ENCODE measurements at places on chromosomes 13 and 19.
A peak's percentile ranks its signal among the peaks of the same experiment; 100 is the strongest.

- DNase-seq, result no peak
Observed at GRCh38 chr13:98879957-98880356, 97.9 kb downstream of the DOCK9 start.

DNA sequence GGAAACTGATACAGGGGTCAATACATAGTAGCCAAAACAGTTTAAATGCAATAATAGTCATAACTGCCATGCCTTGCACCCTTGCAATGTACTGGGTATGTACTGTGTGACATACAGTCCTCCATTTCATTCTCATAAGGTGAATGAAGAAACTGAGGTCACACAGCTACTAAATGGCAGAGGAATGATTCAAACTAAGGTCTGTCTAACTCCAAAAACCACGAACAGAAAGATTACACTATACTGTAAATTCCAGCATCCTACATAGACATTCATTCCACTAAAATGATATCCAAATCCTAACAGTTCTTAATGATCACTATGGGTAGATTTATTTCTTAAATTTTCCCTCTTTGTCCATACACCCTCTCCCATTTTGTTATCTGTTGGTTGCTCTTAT is 238.1 kb upstream of the SERP2 start:
- no peak for DNase-seq

DNA sequence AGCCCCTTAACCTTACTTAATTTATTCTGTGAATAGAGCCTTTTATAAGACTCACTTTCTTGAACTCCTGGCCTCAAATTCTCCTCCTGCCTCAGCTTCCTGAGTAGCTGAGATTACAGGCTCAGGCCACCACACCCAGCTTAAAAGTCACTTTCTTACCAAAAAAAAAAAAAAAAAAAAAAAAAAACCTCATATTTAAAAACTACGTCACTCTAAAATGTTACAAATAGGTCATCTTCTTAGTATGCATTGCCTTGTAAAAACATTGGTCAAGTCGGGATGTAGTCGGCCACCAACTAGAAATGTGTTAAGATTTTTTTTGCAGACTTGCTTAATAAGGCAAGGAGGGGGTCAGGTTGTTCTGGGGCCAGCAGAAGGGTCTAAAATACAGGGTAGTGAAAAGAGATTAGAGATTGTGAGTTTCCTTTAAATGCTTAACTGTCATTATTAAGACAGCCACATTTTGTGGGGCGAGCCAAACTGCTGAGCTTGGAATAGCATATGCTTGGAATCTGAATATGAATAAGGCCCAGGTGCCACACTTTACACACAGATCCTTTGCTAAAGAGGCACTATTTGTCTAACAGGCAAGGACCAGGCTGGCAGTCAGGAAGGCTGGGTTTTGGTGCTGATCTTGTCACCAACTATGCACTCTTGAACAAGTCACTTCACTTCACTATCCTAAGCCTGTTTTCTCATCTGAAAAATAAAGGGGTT is 16.5 kb upstream of the IL17D start:
- DNase-seq, result no peak

- DNase-seq, result peak; percentile 44
Observed at GRCh38 chr13:38045278-38046048, 175.9 kb upstream of the TRPC4 start.

GRCh38 chr13:48291730-48292129 is 11.8 kb upstream of the RB1 start:
- DNase-seq, result peak; percentile 55

DNA sequence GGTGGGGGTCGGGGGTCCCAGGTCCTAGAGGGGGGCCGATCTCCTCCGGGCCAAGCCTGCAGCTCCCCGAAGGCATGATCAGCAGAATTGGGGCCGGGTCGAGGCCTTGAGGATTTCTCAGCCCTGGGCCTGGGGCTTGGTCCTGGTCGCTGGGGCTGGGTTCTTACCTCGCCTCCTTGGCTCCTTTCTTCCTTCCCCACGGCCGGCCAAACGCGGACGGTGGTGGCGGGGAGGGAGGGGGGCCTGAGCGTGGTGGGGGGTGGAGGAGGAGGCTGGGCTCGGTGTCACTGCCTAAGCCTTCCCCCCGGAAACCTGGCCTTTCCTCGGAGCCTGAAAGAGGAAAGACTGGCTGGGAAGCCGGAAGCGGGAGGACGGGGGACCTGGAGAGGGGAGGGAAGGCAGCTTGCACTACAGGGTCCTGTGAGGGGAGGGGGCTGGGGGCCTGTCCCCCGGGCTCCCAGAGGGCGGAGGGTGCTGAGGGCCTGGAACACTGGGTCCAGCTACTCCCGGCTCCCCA is at the start of gene ZNF579:
Gene ZNF579 (minus strand): TSS at position 221 of the 517 bp plus-strand sequence. CDS start 1,209 bp downstream, outside the sequence.
- peak; percentile 83 for DNase-seq

DNA sequence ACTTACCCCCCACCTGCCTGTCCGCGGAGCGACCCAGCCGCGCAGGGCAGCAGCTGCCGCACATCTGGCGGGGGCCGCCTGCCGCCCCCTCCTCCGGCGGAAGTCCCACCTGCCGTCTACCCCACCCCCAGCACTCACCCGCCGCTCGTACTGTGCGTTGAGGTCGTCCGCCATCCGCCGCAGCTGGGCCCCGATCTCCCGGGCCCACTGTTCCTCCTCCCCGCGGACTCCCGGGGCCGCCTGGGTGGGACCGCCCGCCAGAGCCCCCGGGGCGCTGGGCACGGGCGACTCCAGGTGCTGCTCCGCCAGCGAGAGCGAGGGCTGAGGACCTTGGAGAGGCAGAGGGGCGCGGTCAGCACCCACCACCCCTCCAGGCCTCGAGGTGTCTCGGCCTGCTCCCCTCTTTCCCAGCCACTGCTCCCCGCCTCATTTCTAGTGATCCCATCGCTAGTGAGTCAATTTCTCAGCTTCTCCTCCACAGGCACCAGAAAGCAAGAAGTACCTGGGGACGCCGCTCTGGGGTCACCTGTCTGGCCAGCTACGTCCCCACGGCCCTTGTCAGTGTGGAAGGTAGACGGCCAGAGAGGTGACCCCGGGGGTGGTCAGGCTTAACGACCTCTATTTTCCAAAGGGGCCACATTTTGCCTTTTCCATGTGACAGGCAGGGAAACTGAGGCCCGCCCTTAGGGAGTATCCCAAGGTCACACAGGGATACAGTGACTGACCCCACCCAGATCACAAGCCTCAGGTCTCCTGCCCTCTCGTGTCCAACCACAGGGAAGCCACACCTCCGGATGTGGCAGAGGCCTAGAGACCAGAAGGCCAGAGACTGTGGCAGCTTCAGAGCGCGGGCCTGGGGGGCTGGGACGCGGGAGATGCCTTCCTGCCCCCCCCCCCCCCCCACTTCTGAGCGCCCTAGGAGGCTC is 4.3 kb downstream of the BBC3 start:
- DNase-seq, result peak; percentile 97

DNA sequence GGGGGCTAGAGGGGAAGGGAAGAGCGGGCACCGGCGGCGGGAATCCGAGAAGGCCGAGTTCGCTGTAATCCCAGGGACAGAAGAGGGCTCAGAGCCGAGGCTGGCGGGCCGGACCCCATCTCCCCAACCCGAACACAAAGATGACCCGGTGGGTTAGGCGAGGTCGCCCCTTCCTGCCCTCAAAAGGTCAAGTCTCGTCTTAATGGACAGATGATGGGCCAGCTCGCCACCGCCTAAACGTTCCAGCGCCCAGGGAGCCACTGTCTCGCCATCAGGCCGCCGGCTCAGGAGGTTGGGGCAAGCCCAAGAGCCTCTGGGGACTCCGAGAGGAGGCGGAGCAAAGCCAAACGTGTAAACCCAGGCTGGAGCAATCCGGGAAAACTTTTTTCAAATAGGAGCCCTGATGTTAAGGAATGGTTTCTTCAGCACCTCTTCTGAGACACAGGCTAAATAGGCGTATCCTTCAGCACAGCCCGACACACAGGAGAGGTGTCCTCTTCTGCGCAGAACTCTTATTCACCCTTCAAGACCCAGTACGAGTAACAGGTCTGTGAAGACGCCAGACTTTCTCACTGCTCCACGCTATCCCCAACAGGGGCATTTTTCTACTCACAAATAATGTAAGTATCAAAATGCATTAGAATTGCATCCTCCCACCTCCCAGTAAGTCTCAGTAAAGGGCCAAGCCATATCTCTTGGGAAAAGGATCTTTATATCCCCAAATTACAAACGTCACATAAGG is 6.3 kb upstream of the POU4F1 start:
- DNase-seq, result no peak

- DNase-seq, result peak; percentile 14
Observed at GRCh38 chr19:2574478-2574931, 98.6 kb downstream of the GADD45B start.

DNA sequence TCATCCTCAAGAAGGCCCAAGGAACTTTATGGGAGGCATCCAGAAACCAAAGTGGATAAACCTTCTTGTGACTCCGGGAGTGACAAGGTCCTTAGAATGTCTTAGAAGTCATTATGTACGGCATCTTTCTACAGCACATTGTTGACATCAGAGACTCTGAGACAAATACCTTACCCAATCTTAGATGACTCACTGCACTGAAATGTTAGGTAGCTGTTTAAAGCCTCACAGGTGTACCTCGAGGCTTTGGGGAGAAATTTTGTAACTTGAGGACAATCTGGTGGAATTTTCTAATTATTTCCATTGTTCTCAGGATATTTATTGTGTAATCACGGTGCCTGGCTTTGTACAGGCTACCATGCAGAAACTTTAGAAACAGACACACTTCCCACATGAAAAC is 14.8 kb upstream of the LGALS13 start:
- no peak for DNase-seq

DNA sequence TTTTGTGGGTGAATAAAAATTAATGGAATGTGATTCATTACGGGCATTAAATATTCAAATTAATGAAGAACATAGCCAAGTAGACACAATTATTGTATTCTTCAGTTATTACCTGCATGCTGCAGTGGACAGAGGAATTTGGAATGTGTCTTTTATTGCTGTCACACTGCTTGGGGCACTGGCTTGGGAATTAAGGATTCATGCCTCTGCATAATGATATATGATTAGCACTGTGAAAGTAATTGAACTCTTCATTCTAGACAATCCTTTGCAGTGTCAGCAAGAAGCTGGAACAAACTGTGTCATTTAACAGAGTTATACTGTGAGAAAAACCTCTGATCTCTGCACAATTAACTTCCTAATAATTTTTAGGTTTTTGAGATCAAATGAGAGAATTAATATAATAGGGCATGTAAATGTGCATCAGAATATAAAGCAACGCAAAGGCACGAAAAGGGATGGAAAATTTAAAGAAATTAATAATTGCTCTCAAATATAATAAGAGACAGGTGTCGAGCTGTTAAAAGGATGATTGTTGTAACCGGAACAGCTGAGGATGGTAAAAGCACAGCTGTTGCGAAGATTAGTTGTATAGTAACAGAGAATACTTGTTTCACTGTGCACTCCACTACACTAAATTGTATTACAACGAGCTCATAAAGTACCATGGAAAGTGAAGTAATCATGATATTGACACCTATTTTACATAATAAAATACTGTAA is 235.1 kb upstream of the MIR17HG start:
- DNase-seq, result no peak

- DNase-seq, result no peak
Observed at GRCh38 chr19:47598407-47599349, 10.3 kb upstream of the BICRA start.

GRCh38 chr13:29196409-29197074 is 376.4 kb downstream of the MTUS2 start:
- no peak for DNase-seq
